ENCODE measurements at places on chromosomes 1 and 21.

GRCh38 chr1:31523769-31524168 lies 52.5 kb upstream of the TINAGL1 start:
- DNase-seq: no peak

DNA sequence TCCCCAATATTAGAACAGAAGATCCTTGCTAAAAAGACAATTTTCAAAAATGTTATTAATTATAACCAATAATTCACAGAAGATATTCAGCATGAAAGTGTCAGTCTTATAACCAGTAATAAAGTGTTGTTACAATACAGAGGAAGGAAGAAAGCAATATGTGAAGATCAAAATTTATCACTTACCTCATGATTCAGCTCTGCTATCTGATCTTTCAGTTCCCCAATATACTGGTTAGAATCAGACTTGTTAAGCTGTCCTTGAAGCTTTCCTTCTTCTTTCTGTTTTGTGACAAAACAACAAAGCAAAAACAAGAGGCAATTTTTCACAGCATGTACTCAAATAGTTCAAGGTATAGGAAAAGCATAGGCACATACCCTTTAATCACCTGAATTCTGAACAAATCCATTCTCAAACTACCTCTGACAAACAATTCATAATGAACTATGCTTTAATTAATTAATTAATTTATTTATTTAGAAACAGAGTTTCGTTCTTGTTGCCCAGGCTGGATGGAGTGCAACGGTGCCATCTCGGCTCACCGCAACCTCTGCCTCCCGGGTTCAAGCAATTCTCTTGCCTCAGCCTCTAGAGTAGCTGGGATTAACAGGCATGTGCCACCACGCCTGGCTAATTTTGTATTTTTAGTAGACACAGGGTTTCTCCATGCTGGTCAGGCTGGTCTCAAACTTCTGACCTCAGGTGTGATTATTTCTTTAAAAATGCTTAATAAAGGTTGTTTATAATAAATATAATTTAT lies 76.9 kb upstream of the GFI1 start:
- no peak for DNase-seq

DNA sequence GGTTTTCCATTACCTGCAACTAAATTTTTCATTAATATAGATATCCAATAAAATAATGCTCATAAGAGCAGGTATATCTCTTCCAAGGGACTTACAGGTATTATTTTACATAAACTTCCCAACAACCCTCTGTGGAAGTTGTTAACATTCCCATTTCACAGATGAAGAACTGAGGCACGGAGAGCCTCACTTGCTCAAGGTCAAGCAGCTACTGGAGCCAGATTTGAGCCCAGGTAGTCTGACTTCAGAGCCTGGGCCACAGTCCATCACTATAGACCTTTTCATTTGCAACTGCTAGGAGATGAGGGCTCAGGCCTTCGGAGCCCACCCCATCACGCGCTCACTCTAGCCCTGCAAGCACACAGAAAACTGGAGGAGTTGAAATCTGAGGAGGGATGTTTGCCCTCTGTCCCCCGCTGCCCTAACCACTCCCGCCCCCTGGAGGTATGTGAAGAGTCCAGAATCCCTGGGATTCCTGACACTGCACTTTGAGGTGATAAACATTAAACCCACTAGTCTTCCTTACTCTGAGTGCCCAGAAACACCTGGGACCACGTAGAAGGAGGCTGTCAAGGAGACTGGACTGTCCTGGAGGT lies 11.7 kb upstream of the ALPL start:
- DNase-seq: no peak

DNA sequence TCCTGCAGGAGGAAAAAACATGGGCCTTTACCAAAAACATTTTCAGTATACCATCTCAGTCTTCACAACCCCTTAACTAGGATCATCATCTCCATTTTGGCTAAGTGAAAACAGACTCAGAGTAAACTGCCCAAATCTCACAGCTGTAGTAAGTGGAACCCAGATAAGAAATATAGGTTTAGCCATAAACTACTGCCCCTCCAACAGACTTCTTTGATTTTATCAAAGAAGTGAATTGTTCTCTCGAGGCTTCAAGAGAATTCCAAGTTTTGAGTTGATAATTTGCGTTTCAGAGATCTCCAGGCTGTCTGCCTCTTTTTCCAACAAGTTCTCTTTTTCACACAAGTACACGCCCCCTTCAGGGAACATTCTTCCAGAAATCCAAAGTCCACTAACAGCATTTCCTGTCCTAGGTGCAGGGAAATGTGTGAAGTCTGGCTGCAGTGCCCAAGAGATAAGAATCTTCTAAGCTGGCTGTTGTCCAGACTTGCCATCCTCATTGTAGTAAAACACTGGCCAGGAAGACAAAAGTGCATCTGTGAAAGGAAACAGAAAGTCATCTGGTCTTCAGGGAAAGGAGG lies 30.8 kb downstream of the RNF19B start:
- DNase-seq: no peak

GRCh38 chr1:10507111-10507879 lies 32.5 kb downstream of the PEX14 start:
- DNase-seq: peak; percentile 52

GRCh38 chr1:91427741-91428140 lies 23.1 kb upstream of the HFM1 start:
- DNase-seq: no peak

- no peak for DNase-seq
Measured at GRCh38 chr1:202967684-202968281, 726 bp upstream of the CYB5R1 start.

- DNase-seq: no peak
Measured at GRCh38 chr1:224828691-224829090, 100.8 kb upstream of the DNAH14 start.

DNA sequence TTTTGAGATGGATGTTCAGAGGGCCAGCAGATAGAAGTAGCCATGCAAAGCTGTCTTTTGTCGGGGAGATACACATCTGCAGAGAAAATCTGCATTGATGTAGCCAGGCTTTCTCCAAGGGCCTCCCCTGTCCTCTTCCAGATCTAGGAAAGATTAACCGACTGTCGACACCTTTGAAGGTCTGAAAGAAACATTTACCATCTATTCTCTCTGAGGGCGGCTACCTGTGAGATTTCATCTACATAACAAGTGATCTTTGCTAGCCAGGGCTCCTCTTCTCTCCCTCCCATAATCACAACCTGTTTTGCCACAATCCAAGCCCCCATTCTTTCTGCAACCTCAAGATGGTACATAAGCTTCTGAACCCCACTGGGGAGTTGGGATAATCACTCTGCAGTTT lies 193.6 kb downstream of the RGS7 start:
- DNase-seq: no peak

DNA sequence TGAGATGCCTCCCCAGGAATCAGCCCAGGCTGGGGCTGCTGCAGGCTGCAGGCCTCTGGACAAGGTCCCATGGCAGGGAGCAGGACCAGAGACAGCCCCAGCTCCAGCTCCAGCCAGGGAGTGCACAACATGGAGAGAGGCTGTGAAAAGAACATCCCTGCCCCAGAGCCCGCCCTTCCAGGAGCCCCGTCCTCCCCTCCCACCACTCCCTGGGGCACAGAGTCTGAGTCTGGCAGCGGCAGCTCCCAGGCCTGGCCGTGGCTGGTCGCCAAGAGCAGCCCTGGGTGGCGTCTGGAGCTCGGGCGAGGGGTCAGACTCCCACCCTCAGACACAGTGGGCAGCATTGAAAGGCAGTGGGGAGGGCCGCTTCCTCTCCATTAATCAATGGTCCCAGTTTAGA lies 37.8 kb downstream of the MEGF6 start:
- no peak for DNase-seq

DNA sequence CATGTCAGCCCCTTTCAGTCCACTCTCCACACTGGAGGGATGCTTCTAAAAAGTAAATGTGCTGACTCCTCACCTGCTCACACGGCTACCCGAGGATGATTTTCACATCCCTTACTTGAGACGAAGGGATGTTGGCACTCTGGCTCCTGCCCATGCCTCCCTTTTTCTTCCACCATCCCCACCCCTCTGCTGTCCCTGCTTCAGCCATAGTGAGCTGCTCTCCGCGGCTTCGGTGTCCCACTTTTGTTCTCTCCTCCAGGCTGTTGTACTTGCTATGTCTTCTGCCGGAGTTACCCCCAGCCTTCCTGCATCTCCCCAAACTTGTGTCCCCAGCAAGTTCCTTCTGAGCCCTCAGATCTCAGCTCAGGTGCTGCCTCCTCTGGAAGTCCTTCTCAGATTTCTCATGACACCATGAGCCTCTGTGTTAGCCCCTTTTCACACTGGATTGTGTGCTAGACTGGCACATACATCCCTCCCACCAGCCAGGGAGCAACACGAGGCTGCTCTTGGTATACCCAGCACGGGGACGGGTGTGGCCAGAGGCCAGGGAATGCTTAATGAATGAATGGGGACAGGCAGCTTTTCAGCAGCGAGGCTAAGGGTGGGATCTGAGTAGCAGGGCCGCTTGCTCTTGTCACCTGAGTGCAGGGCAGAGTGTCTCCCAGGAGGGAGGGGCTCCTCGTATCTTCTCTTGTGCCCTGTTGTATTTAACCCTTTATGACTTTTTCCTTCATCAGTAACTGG lies 1.3 kb downstream of the ACOT11 start:
- DNase-seq: no peak

GRCh38 chr21:44603109-44603875 lies 2.9 kb downstream of the KRTAP10-7 start:
- DNase-seq: no peak

DNA sequence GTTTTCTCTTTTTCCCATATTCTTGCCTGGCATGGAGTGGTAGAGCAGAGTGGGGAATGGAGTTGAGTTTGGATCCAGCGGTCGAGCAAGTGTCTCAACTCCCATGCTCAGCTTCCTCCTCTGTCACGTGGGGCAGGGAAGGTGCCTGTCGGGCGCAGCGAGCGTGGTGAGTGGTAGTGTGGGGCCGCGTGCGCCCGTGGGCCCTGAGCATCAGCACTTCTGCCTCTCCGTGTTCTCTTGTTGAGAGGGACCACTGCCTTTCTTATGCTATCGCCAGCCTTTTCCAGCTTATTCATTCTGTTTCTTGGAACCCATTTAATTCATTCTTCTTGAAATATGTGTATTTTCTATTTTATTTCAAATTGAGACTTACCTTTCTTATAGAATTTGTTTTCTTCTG lies 65.1 kb downstream of the ADARB1 start:
- DNase-seq: no peak

- DNase-seq: no peak
Measured at GRCh38 chr1:111515291-111516004, 12.0 kb upstream of the ADORA3 start.

- peak; percentile 33 for DNase-seq
Measured at GRCh38 chr21:46605767-46606426, 1.0 kb upstream of the S100B start.

DNA sequence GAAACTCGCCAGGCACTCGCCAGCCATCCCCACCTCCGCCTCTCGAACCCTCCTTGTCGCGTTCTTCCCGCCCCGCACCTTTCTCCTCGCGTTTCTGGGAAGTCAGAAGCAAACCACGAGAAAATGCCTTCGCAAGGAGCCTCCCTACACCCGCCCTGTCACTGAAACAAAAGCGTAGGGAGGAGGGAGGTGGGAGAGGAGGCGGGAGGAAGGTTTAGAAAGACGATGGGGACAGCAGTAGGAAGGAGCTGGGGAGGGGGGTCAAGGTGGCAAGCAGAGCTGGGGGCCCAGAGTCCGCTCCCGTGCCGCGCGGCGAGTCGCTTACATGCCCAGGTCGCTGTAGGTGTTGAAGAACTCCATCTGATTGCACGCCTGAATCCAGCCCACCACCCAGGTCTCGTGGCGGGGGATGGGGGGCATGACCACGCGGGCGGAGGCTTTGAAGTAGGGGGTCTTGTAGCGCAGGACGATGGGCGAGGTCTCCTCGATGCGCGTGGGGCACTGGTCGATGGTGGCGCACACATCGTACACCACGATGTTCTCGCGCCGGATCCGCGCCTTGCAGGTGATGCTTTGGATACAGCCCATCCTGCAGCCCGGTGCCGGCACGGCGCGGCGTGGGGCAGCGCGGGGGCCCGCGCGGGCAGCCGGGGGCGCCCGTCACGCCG lies 1.0 kb downstream of the FAM78B start:
- no peak for DNase-seq

- no peak for DNase-seq
Measured at GRCh38 chr1:34763142-34763781, 3.7 kb downstream of the GJB4 start.

DNA sequence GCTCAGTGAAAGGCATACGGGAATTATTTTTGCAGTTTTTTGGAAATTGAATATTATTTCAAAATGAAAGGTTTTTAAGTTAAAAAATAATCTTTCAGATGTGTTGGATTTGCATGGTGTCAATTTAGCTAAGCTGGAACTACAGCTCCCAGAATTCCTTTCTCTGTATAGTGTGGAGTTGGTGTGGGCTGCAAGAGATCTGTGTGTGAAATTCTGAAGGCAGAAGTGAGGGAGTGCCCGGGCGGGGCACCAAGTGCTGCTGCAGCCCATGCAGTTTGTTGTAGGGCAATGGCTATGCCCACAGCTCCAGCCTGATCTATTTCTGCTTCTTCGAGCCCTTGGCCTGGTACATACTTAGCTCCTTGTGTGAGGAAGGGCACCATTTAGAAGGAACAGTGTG lies 60.5 kb upstream of the CSF1 start:
- no peak for DNase-seq

DNA sequence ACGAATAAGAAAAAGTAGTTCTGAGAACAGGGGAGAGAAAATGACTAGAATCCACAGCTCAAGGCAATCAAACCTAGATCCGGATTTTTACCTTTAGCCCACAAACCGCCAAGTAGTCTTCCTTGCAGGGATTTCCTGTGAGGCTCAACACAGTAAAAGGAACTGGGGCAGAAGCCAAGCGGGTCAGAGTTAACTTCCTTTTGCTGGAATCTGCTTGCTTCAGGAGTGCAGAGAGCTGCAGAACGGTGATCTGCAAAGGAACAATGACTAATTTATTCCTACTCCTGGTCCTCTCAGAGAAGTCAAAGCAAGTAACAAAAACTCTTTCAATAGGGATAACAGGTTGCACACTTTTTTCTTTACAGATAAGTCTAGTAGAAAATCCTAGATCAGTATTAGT lies 53.4 kb downstream of the UBR4 start:
- no peak for DNase-seq

DNA sequence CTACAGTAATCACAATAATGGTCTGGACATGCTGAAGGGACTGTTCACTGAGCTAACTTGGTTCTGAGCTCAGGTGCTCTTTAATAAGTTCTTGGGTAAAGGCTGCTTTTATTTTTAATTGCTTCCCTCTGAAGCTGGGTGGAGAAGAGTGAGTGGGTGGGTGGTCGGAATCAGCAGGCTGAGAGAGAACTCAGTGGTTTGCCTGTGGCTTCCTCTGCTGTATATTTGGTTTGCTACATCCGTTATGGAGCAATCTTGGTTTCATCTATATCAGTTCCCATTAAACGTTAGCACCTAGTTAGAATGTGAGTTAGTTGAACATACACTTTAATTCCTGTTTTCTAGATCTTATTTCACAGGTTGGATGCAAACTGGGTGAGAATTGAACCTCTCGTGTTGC lies 23.3 kb downstream of the CNIH4 start:
- DNase-seq: peak; percentile 38

DNA sequence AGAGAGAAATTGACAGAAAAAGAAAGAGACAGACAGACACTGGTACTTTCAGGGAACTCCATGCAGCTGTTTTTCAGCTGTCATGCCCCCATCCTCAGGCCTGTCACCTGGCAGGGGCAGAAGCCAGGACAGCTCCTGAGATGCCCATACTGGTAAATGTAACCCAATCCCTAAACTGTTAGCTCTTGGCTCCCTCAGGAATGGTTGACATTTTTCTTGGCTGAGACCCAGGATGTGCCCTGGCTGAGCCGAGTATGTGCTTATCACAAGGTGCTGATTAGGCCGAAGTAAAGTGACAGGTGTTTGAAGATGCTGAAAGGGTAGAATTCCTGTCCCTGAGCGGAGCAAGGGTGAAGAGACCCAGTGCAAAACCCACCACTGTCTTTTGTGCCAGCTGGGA lies 50.7 kb downstream of the PGM1 start:
- no peak for DNase-seq

GRCh38 chr1:85240174-85240601 lies 19.3 kb downstream of the C1orf52 start:
- DNase-seq: no peak
